Lower lobe of right lung (tissue), 2 donors: ENCODE measurements at places on chromosomes 5 and 9. TPM values are rescaled to one million over a fixed set of nuclear protein-coding genes. Genes with fewer than 3 reads are reported as not detected.

GRCh38 chr9:7028591-7028990 is 270.8 kb downstream of the KDM4C start:
- DNase-seq: no peak

DNA sequence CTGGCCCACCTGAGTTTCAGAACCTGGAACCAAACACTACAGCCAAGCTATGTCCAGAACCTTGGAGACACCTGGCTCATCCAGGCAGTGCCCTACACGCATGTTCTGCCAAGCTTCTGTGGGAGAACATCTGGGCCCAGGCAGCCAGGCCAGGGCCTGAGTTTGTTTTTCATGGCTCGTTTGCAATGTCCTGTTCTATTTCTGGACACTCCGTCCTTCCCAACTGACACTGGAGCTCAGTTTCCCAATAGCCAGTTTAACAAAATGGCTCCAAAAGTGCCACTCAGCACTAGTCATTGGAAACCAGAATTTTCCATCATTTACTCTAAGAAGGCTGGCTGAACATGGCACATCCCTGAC is 38.6 kb downstream of the SH3RF2 start:
- DNase-seq: no peak

GRCh38 chr9:79788662-79789061 is 216.9 kb downstream of the TLE4 start:
- no peak for DNase-seq

DNA sequence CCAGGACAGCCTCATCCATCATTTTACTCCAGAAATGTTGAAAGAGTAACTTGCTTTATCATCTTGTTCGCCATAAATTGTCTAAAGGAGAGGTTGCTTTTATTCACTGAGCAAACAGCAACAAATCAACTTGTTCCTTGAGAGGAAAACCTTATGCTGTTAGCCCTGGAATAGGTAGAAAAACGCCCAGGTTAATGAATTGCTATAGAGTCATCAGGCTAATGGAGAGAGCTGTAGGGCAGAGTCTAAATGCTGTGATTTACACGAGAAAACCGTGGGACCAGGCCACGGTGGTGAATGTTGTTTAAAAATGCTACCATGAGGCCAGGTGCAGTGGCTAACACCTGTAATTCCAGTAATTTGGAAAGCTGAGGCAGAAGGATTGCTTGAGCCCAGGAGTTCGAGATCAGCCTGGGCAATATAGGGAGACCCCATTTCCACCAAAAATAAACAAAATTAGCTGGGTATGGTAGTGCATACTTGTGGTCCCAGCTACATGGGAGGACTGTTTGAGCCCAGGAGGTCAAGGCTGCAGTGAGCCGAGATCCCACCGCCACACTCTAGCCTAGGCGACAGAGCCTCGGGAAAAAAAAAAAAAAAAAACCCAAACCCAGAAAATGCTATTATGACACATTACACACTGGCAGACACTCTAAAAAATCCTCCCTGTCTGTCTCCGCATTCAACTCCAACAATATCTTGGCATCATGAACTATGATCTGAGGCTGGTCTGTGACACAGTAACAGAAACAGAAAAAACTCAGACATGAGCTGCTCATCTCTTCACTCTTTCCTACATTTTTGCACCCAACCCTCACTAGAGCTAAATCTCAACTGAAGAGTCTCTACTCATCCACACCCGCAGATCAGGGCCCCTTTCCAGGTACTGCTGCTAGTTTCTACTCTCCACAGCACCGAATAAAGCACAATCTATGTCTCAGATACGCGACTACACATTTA is 118.6 kb upstream of the RETREG1 start:
- no peak for DNase-seq

DNA sequence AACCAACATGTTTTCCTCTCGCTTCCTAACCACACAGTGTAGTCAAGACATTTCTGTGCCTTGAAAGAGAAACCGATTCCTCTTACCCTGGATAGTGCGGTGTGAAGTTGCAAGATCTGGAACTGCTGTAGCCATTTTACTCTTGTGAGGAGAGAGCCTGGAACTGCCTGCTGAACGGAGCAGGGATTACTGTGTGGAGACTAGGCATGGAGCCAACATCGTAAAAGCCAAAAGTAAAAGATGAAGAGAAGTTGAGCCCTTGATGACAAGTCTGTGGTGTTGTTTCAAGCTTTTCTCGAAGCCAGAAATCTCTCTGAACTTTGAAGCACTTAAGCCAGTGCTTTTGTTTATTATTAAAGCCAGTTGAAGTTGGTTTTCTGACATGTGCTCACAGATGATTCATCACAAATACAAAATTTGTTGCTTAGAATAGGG is 110.1 kb upstream of the GRIN3A start:
- no peak for DNase-seq

GRCh38 chr9:114193090-114193489 is 37.8 kb downstream of the COL27A1 start:
- DNase-seq: no peak

GRCh38 chr5:6502421-6502820 is 53.8 kb downstream of the UBE2QL1 start:
- DNase-seq: no peak

DNA sequence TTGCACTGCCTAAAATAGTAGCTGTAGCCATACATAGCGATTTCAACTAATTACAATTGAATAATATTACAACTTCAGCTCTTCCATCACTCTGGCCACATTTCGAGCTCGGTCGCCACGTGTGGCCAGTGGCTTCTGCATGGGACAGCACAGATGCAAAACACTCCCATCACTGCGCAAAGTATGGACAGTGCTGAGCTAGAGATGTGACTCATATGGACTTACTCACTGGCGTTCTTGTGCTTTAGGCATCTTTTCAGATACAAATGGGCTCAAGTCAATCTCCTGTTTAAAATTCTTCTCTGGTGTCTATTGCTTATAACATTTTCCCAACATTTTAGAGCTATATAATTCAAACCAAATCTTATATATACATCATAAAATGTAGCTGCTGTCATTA is 222.7 kb downstream of the ELAVL2 start:
- DNase-seq: no peak

GRCh38 chr5:59759600-59760351 is 133.8 kb downstream of the PDE4D start:
- no peak for DNase-seq

DNA sequence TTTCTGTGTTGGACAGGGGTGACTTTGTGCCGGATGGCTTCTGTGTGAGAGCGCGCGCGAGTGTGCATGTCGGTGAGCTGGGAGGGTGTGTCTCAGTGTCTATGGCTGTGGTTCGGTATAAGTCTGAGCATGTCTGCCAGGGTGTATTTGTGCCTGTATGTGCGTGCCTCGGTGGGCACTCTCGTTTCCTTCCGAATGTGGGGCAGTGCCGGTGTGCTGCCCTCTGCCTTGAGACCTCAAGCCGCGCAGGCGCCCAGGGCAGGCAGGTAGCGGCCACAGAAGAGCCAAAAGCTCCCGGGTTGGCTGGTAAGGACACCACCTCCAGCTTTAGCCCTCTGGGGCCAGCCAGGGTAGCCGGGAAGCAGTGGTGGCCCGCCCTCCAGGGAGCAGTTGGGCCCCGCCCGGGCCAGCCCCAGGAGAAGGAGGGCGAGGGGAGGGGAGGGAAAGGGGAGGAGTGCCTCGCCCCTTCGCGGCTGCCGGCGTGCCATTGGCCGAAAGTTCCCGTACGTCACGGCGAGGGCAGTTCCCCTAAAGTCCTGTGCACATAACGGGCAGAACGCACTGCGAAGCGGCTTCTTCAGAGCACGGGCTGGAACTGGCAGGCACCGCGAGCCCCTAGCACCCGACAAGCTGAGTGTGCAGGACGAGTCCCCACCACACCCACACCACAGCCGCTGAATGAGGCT is at the start of gene ADRB2:
Gene ADRB2, plus strand, starts transcription at position 559 of the 686 bp plus-strand sequence. CDS start 221 bp downstream, outside the sequence.
- DNase-seq: peak; percentile 98

- no peak for DNase-seq
Observed at GRCh38 chr9:127650518-127650917, 38.4 kb downstream of the STXBP1 start.

DNA sequence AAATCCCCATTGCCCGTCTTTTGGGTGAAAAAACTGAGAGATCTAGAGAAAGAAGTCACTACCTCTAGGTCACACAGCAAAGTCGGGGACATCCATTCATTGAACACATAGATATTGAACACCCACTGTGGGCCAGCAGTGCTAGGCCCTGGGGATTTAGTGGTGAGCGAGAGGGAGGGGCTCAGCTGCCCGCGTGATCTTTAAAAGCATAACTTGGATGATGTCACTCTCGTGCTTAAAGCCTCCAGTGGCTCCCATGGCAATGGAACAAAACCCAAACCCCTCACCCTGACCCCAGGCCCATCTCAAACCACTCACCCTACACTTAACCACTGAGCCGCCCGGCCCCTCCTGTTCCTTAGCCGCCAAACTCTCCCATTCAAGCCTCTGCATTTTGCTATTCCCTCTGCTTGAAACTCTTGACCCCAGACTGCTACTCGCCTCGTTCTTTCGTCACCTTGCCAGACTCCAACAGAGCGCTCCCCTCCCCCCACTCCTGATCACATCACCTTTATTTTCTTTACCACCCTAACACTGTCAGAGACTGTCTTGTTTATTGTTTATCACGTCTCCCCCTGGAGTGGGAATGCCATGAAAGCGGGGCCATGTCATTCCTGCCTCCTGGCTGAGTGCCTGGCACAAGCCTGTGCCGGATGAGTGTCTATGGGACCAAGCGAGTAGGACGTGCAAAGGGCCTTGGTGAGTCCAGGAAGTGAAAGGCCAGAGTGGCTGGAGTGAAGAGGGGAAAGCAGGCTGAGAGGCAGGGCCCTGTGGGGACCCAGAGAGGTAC is 710 bp upstream of the PIP5KL1 start:
- no peak for DNase-seq

DNA sequence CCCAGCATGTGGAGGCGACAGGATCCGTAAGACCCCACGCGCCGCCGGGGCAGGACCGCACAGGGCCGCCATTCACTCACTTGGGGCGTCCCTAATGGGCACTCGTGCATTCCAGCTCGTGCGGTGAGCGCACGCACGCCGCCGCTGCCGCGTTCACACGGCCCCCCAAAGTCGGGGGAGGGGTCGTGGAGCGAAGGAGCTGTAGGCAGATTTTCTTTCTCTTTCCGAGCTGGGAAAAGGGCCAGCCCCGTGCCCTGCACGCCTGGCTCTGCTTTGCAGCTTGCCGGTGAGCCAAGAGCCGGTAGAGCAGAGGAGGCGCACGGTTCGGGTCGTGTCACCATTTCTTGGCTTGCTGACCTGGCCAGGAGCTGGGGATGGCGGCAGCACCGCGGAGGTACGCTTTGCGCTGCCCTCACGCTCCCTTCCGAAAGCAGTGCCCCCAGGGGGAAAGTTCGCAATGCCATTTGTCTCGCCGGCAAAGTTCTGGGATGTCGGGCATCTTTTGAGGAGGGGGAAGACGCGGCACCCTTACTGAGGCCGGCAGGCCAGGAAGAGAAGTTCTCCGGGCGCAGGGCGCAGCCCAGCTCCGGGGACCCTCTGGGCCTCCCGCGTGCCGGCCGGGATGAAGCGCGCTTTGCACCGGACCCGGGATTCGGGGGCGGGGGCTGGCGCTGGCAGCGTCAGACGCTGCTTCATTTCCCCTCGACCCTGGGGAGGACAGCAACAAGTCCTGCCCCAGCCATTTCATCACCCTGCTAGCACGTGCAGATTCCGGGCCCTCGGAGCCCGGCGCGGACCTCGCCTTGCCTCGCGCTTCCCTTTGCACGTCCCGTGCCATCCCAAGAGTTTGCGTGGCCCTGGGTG is 898 bp downstream of the STC2 start:
- no peak for DNase-seq

GRCh38 chr9:75149841-75150241 is 61.5 kb downstream of the OSTF1 start:
- peak; percentile 56 for DNase-seq

DNA sequence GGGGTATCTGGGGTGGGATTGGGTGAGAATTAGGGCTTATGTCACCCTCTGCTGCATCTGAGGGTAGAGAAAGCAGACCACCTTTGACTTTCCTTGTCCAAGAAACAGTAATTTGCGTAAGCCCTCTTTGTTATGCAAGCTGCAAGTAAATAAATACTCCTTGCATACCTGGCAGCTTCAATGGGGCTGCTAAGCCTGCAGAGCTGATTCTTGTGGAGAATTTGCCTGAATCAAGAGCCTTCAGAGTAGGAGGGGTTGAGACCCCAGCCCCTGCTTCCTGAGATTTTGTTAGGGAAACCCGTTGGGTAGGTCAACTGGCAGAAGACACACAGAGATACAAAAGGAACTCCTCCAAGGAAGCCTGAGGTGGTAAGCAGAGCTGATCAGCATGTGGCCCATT is 515.1 kb downstream of the DMAC1 start:
- DNase-seq: no peak

- no peak for DNase-seq
Observed at GRCh38 chr5:71887680-71888079, 168.6 kb downstream of the CARTPT start.

DNA sequence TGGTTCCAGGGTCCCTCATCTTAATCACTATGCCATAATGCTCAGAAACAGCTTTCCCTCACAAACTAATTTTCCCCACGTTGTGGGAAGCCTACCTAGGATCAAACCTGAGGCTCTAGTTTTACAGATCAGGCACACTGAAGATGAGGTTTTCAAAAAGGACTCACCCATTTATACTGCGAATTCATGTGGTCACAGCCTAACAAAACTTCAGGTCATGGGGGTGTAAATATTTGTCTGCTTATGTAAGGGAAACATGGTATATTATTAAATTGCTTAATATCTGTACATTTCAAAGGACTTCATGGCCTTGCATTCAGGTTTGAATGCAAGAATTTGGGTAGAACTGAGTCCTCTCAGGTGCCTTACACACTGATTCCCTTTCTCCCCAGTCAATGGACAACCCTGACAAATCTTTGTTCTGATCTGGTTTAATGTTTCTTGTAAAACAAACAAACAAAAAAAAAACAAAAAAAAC is 12.1 kb downstream of the ZFAND5 start:
- no peak for DNase-seq

DNA sequence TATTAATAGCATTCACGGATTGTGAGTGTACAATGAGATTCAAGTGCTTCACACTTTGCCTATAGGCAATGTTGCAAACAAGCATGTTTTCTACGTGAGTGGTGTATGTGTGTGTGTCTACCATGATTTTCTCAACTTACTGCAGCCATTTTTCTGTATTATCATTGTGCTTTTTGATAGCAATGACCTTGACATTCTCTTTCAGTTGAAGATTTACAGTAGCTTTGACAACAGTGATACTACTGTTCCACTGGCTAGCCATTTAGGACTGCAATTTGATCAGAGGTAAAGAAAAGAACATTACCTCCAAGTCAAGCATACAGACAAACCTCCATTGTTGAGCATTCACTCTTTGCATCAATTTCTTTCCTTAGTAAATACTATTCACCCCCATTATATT is 297.0 kb downstream of the MAN2A1 start:
- no peak for DNase-seq

DNA sequence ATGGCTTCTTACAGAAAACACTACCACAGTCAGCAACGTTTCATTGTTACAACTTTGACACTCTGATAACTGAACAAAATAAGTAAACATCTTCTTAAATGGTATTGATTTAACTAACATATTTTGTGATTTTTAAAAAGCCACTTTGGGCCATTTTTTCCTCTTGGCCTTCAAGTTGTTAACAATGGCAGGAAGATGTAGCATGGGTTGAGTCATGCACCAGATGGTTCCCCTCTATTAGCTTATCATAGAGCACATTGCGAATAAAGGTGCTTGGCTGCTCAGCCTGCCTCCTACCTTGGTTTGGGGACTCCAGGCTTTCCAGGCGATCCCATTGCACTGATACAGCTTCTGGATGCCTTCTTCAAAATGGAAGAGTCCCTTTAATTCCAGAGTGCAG is 24.1 kb upstream of the CER1 start:
- no peak for DNase-seq

MORN5 gene
- 7.7 TPM for total RNA-seq

SV2C gene
- 0.32 TPM for total RNA-seq

C1QTNF3 gene
- 6.7 TPM for total RNA-seq

PCDHGB6 gene
- 7.7 TPM for total RNA-seq

SPAG8 gene
- 13.3 TPM for total RNA-seq

ATP6V1G1 gene
- 104 TPM for total RNA-seq

CATSPER3 gene
- total RNA-seq: 0.68 TPM
